ENCODE measurements at places on chromosomes 6 and 20.

GRCh38 chr6:156886409-156886808 is 109.2 kb downstream of the ARID1B start:
- no peak for DNase-seq

DNA sequence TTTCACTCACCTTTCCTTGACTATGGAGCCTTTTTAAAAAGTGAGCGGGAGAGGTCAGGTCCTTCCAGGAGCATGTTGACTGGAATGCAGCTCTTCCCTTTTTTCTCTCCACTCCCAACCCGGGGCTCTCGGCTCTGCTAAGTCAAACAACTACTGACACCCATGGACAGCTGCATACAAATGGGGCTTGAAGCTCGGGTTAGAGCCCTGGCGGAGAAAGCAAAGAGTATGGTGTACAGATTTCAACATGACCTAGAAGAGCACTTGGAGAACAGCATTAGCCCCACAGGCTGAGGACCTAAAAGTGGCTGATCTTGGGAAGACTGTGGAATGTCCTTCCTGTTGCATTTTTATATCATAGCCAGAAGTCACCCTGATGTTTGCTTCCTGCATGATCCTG is 162.0 kb upstream of the STMND1 start:
- no peak for DNase-seq

DNA sequence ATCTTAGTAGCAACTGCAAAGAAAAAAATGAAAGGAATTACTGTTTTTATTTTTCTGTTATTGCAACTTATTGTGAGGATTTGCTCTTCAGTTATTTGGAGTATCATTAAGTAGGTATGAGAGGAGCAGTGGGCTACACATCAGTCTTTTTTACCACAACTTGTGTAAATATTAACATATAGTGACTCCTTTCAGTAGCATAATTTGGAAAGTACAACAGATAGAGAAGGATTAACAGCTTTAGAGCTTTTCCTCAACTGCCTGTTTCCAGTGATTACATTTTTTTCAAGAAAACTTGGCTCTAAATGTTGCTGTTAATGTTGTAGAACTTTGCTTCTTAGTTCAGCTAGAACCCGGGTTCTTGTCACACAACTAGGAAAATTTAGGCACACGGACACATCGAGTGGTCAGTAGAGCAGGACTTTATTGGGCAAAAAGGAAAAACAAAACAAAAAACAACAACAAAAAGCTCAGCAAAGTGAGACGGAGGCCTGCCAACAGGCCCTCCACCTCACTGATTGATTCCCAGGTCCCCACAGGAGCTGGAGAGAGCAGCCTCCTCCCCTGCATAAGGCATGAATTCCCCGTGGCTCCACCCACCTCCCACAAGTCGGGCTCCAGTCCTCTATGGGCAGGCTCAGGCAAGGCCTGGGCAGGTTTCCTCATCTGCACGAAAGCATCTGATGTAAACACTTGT is 75.1 kb downstream of the ADGRG6 start:
- DNase-seq, result no peak

DNA sequence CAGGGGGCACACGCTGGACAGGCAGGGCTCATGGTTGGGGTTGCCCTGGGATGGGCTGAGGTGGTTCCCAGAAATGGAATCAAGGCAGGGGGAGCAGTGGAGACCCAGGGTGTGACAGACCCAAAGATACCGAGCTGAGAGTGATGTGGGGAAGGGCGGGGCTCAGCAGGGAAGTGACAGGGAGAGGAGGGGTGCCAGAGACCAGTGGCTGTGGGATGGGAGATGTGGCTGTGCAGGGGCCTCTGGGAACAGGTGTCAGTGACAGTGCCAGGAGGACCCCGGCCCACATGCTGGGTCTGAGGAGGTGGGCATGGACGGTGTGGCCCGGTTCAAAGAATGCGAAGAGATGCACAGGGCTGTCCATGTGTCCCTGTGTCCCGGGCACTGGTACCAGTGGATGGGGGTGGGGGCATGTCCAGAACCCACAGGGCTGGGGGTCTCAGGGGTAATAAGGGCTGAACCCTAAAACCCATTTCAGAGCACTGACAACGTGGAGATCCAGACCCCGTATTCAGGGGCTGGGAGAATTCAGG is 1.0 kb downstream of the CABLES2 start:
- DNase-seq, result no peak

DNA sequence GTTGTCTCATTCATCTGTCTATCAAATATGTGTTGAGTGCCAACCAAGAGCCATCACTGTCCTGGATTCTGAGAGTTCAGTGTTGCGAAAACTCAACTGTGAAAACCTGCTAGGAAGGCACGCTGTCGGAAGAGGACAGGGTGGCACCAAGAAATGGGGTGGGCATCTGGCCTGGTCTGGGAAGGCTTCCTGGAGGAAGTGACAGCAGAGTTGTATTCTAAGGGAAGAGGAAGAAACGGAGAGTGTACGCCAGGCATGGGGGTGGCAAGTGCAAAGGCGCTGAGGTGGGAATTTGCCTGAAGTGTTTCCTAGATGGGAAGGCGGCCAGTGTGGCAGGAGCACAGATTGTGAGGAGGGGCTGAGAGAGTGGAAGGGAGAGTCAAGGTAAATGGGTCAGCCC is 91.2 kb downstream of the ANKRD60 start:
- DNase-seq, result no peak

DNA sequence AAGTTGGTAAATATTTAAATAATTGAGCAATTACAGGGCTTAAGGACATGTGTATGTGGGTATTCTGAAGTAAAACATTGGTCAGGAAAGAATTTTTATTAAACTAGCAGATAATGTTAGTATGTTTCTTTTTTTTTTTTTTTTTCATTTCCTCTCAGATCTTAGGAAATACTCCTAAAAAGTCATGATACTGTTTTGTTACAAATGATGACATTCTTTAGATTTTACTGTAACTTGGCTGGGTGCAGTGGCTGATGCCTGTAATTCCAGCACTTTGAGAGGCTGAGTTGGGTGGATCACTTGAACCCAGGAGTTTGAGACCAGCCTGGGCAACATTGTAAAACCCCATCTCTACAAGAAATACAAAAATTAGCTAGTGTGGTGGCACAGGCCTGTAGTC is 41.5 kb downstream of the CDC40 start:
- no peak for DNase-seq

- no peak for DNase-seq
Measured at GRCh38 chr6:7821426-7821825, 89.2 kb downstream of the TXNDC5 start.

GRCh38 chr6:8940356-8940755 is 505.0 kb upstream of the SLC35B3 start:
- no peak for DNase-seq

DNA sequence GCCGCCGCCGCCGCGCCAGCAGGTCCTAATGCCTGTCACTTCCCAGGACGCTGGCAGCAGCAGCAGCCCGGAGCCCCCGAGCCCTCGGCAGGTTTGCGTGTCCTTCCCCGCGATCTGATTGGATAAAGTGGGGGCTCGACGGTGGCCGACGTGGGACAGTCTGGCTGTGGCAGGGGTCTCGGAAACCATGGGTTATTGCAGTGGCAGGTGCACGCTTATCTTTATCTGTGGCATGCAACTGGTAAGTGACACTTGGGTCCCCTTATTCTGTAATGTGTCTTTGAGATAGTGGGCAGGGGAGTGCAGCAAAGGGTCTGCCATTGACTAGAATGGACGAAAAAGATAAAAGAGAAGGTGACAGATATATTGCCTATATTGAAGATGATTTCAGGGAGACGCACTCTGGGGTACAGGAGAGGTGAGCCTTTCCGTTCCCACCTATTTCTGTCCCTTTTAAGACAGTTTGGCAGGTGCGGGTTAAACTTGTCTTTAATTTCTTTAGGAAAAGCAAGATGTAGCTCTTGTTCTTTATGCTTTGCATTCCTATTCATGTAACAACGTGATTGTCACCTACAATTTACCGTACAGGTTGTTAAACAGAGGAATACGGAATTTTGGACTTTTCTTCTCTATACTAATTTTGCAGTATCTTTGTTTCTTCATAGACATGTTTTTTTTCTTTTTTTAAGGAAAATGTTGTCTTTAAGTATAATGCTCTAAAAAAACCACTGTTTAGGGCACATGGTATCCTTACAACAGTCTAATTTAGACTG is 535 bp downstream of the NKAIN2 start:
- no peak for DNase-seq
